ENCODE measurements at places on chromosomes 2 and 18. TPM values are rescaled to one million over a fixed set of nuclear protein-coding genes. Genes with fewer than 3 reads are reported as not detected.

DNA sequence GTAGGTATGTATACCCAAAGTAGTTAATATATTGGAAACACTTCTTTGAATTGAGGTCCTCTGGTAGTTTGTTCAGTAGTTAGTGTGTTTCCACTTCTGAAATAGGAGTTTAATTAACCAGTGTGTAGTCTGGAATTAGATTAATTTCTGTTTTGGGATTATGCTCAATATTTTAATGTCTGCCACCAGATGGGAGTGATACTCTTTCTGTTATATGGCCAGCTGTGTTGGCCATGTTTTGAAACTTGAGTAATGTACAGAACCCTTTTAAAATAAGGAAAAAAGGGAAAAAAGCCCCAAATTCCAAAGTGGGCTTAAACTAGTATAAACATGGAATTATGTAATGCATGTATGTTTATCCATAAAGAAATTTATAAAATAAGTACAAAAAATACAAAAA, 147.7 kb downstream of the CTNNA2 start:
- H3K36me3 ChIP-seq = no peaks in the 10 kb centered on the region
- no peak for DNase-seq
- H3K4me3 ChIP-seq = no peak overlapping the region
- no peaks in the 10 kb centered on the region for H3K4me1 ChIP-seq
- no peak overlapping the region for H3K27ac ChIP-seq

CCNT2 gene
- 28.8 TPM for total RNA-seq

SLC16A14 gene
- 8.0 TPM for total RNA-seq

- peaks cover 45% of the 10 kb centered on the region for H3K4me1 ChIP-seq
- no peaks in the 10 kb centered on the region for H3K27me3 ChIP-seq
- H3K4me3 ChIP-seq = no peak overlapping the region
- peak overlapping the region; percentile 46 for H3K27ac ChIP-seq
- H3K36me3 ChIP-seq = no peaks in the 10 kb centered on the region
Measured at GRCh38 chr2:217951521-217952247, 51.1 kb downstream of the TNS1 start.

CCDC178 gene
- 2.0 TPM for total RNA-seq

GRCh38 chr2:229572507-229573271, 141.7 kb downstream of the DNER start:
- DNase-seq = no peak
- H3K27ac ChIP-seq = no peak overlapping the region
- H3K4me3 ChIP-seq = no peak overlapping the region
- H3K4me1 ChIP-seq = no peaks in the 10 kb centered on the region

GRCh38 chr2:157587576-157587975, 41.1 kb downstream of the ACVR1C start:
- H3K27me3 ChIP-seq = no peaks in the 10 kb centered on the region
- no peaks in the 10 kb centered on the region for H3K36me3 ChIP-seq
- H3K27ac ChIP-seq = no peak overlapping the region
- no peaks in the 10 kb centered on the region for H3K4me1 ChIP-seq
- no peak for DNase-seq

TXNDC2 gene
- total RNA-seq = 0.43 TPM

AMER3 gene
- not detected for total RNA-seq

GPR39 gene
- not detected for total RNA-seq

RAB6D gene
- total RNA-seq = not detected

GRCh38 chr2:184566716-184567115, 31.6 kb upstream of the ZNF804A start:
- H3K27me3 ChIP-seq = no peaks in the 10 kb centered on the region
- H3K4me1 ChIP-seq = no peaks in the 10 kb centered on the region
- H3K27ac ChIP-seq = no peak overlapping the region

GRCh38 chr2:65465124-65465523, 32.7 kb upstream of the SPRED2 start:
- H3K27me3 ChIP-seq = no peaks in the 10 kb centered on the region
- H3K4me3 ChIP-seq = no peak overlapping the region
- no peaks in the 10 kb centered on the region for H3K4me1 ChIP-seq

- H3K27ac ChIP-seq = peak overlapping the region; percentile 10
- no peaks in the 10 kb centered on the region for H3K27me3 ChIP-seq
- peaks cover 8% of the 10 kb centered on the region for H3K4me1 ChIP-seq
- peak overlapping the region; percentile 31 for H3K4me3 ChIP-seq
- no peaks in the 10 kb centered on the region for H3K36me3 ChIP-seq
Measured at GRCh38 chr2:44578471-44579093, 216.8 kb downstream of the CAMKMT start.

GRCh38 chr2:229901819-229902218, 20.0 kb downstream of the TRIP12 start:
- no peak overlapping the region for H3K27ac ChIP-seq
- H3K4me3 ChIP-seq = no peak overlapping the region
- no peaks in the 10 kb centered on the region for H3K27me3 ChIP-seq
- peaks cover 18% of the 10 kb centered on the region for H3K36me3 ChIP-seq

ALPG gene
- not detected for total RNA-seq

DNA sequence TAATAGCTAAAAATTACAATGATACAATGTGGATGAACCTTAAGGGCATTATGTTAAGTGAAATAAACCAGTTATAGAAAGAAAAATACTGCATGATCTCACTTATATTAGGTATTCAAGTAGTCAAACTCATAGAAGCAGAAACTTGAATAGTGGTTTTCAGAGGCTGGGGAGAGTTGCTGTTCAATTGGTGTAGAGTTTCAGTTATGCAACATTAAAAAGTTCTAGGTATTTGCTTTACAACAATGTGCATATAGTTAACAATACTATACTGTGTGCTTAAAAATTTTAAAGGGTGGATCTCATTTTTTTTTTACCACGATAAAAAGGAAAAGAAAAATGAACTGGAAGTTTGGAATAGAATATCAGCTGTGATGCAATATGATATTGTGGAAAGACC, 479.1 kb downstream of the SPAG16 start:
- no peaks in the 10 kb centered on the region for H3K4me1 ChIP-seq
- H3K4me3 ChIP-seq = no peak overlapping the region
- no peaks in the 10 kb centered on the region for H3K27me3 ChIP-seq
- DNase-seq = no peak
- H3K27ac ChIP-seq = no peak overlapping the region
- no peaks in the 10 kb centered on the region for H3K36me3 ChIP-seq

DNA sequence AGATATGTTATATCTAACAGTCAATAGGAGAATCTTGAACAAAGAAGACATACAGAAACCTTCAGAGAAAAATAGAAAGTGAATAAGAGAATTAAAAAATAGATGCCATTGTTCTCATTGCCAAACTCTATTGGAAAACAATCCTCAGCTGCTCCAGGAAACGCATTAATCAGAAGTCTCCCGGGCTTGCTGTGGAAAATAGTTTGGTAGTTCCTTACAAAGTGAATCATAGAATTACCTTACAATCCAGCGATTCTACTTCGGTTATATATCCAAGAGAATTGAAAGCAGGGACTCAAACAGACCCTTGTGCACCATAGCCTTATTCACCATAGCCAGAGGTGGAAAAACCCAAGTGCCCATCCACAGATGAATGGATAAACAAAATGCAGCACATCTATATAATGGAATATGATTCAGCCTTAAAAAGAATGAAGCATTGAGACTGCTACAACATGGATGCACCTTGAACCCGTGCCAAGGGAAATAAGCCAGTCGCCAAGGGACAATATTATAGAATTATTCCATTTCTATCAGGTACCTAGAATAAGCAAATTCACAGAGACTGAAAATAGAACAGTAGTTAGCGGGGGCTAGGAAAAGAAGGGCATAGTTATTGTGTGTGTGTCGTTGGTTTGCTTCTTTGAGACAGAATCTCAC, 21.9 kb upstream of the CHRNA1 start:
- no peak overlapping the region for H3K27ac ChIP-seq
- no peaks in the 10 kb centered on the region for H3K36me3 ChIP-seq
- H3K4me3 ChIP-seq = no peak overlapping the region
- H3K4me1 ChIP-seq = no peaks in the 10 kb centered on the region

GREB1L gene
- 2.5 TPM for total RNA-seq

DNA sequence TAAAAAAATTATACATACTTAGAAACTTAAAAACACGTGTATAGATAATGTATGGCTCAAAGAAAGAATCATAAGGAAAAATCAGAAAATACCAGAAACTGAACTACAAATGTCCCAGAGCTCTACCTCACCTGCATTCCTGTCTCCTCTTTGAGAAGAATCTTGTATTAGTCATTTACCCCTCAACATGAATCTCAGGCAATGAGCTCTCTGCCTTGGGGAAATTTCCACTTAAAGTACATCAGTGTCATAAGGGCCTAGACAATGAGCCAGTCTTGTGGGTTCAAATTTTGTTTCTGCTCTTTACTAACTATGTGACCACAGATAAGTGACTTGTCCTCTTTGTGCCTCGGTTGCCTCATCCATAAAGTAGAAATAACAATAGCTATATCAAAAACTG, 40.1 kb downstream of the SCG2 start:
- H3K4me3 ChIP-seq = no peak overlapping the region
- no peaks in the 10 kb centered on the region for H3K27me3 ChIP-seq
- no peaks in the 10 kb centered on the region for H3K36me3 ChIP-seq

DNA sequence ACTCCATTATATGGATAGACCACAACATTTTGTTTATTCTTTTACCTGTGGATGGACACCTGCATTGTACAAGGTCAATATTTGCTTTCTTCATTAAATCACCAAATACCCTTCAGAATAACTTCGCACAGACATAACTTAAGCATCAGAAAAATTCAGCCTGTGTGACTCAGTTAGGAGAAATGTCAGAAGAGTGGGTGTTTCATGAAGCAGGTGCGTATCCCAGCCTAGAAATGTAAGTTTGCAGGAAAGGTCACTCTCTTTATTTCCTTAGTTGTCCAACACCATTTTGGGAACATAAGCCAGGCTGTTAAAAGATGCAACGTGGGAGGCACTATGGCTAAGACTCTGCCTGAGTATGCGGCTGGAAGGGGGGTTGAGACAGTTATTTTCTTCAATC, 48.6 kb upstream of the FHL2 start:
- H3K4me1 ChIP-seq = no peaks in the 10 kb centered on the region
- no peak overlapping the region for H3K4me3 ChIP-seq
- DNase-seq = no peak
- H3K27me3 ChIP-seq = no peaks in the 10 kb centered on the region

GRHL1 gene
- 1.3 TPM for total RNA-seq

DNA sequence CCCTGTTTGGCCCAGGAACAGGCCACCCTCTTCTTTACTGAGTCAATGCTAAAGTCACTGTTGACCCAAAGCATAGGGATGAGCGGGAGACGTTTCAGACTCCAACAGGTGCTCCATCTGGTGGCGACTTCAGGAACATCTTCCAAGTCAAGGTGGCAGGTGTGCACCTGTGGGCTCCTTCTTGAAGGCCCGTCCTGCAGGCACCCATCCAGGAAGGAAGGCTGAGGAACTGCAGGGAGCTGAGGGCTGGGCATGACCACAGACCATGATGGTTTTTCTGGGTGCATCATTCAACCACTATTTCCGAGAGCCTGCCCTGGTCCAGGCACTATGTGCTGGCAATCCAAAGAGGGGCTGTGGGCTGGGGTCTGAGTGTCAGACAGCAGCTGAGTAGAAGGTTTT, 142.8 kb downstream of the NDUFA10 start:
- H3K4me3 ChIP-seq = no peak overlapping the region
- peaks cover 9% of the 10 kb centered on the region for H3K4me1 ChIP-seq
- peak overlapping the region; percentile 77 for H3K27ac ChIP-seq
- H3K27me3 ChIP-seq = no peaks in the 10 kb centered on the region
- peak; percentile 70 for DNase-seq

C2orf80 gene
- not detected for total RNA-seq

DNA sequence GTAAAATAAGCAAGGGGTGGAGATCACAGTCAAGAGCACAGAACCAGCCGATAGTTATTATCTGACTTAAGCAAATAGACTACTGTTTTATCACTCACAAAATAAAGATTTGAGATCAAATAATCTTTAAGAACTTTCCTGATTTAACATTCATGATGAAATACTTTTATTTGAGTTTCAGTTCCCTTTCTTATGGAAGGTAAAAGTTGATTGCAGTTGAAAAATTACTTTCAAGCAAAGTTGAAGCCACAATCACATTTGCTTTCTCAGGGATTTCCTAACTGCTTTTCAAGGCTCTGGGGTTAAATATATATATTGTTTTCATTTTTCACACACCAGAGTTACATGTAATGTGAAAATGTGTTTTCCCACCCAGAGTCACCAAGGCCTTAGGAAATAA, 599.5 kb downstream of the KCNJ3 start:
- no peaks in the 10 kb centered on the region for H3K27me3 ChIP-seq
- no peak for DNase-seq
- H3K27ac ChIP-seq = no peak overlapping the region
- no peaks in the 10 kb centered on the region for H3K36me3 ChIP-seq

DNA sequence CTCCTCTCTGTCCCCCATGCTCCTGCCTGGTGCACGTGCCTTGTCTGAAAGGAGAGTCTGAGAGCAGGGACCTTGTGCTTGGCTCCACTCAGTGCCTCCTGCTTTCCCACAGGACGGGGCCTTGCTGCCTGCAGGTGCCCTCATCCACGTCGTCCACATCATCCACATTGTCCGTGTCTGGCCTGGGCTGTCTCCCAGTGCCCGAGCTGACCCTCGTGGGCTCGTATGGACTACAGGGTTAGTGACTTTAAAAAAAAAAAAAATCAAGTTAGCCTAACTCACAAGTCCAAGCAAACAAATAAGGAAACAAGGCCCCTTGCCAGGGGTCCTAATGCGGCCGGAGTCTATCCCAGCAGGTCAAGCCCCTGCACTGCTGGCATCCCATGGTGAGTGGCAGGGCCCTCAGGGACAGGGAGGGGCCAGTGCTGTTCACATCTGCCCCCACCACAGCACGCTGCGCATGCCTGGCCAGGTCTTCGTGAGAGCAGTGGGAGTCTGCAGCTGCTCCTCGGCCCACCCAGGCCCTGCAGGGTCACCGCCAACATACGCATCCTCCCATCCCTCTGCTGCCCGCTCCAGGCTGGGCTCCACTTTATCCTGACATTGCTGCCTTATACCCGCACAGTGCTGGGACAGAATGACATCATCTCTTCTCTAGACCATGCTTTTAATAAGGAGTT, 232.6 kb downstream of the NDUFA10 start:
- no peak overlapping the region for H3K4me3 ChIP-seq
- no peaks in the 10 kb centered on the region for H3K36me3 ChIP-seq
- DNase-seq = no peak
- peaks cover 3% of the 10 kb centered on the region for H3K4me1 ChIP-seq

DNA sequence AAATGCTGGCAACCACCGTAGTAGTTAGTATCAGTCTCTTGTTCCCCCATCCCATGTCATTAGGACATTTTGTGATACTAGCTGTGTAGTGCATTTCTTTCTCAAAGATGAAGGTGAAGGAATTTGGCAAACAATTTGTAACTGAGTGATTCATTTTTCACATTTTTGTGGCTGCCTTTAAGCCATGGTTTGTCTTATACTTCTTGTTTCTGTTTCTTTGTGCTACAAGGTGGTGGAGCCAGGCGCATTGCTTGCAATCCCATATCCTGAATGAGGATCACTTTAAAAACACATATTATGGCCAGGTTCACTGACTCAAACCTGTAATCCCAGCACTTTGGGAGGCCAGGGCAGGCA, 40.6 kb downstream of the GPD2 start:
- no peak for DNase-seq
- no peak overlapping the region for H3K27ac ChIP-seq
- no peaks in the 10 kb centered on the region for H3K27me3 ChIP-seq
- H3K4me3 ChIP-seq = no peak overlapping the region

QPCT gene
- 115 TPM for total RNA-seq
